ENCODE measurements at places on chromosomes 5 and 9.

DNA sequence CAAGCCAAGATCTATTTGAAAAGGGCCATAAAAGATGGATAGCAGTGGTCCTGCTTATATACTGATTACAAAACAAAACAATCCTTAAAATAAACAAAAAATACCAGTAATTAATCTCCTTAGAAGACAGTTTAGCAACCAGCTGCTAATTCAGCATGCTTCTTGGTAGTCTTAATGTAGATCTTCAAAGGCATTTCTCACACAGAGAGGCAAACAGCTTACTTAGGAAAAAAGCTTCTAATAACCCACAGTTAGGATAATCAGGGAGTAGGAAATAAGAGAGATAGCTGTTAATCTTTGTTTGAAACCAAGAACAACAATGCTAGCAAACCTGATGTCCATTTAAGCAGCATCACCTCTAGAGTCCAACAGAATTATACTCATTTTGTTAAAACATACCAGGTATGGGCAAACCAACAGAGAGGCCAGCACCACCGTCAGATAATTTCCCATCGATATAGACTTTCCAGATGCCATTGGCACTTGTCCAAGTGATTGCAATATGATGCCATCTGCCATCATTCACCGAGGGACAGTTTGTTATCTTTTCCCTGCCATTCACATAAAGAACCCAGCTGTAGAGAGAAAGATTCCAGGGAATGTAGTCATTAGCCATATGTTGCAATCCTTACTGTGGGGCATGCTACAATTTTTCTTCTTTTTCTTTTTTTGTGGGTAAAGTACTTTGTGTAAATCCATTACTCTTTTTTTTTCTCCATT, 105.6 kb upstream of the TXNDC8 start:
- DNase-seq = peak; percentile 71

GRCh38 chr9:3398232-3398648, 127.6 kb downstream of the RFX3 start:
- no peak for DNase-seq

DNA sequence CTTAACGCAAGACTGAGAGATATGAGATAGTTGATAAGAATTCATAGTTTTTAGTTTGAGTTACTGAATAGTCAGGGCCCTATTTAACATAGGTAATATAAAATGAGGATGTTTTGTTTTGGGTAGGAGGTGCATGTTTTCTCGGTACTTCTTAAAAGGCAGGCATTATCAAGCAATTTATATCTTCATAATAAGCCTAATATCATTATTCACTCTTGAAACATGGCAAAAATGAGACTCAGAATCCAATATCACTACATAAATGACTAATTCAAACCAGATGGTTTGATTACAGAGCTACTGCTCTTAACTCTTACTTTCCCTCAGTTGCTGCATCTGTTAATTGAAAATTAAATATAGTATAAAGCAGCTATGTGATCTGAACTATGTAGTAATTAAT, 2038.7 kb downstream of the EFNA5 start:
- DNase-seq = no peak

DNA sequence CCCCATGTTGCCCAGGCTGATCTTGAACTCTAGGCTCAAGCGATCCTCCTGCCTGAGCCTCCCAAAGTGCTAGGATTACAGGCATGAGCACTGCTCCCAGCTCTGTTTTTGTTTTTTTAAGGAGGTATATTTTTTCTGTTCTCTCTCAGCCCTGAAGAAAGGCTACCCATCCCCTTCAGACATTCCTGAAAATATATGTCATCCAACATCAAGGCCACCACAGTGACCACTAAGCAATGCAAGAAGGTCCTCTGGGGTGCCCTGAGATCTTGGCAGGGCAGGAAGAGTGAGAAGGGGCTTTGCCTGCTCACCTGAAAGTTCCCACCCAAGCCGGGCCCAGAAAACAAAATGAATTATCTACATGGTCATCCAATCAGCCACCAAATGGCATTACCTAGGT, 47.8 kb upstream of the IL17B start:
- no peak for DNase-seq

DNA sequence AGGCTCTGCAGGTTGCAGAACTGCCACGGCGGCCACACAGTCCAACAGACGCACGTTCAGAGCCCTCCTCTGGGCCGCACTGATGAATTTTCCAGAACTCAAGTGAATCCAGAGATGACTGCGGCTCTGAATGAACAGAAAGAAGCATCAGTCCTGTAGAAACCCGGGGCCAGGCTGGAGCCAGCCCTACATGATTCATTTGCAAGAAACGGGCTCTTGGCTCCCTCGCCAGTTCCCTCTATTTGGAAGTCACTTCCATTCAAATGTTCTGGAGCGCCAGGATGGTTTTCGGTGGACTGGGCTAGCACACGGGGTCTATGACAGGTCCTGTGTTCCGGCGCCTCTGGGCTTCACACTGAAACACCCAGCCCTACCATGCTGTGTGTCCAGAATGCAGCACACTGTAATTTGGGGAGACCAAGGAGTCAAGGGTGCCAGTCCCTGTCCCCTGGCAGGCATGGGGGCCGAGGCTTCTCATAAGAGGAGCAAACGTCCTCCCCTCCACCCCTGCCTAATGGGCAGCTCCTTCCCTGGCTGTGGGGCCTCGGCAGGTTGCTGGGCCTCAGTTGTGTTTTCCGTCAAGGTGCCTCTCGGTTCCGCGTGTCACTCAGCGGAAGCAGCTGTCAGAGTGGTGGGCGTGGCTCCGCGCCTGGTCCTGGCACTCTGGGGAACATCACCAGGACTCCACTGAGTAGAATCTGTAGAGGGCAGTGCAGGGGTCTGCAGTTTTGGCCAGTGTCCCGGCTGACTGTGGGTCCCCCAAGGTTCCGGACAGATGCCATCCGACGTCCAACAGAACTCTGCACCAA, 18.1 kb upstream of the COL5A1 start:
- DNase-seq = no peak

DNA sequence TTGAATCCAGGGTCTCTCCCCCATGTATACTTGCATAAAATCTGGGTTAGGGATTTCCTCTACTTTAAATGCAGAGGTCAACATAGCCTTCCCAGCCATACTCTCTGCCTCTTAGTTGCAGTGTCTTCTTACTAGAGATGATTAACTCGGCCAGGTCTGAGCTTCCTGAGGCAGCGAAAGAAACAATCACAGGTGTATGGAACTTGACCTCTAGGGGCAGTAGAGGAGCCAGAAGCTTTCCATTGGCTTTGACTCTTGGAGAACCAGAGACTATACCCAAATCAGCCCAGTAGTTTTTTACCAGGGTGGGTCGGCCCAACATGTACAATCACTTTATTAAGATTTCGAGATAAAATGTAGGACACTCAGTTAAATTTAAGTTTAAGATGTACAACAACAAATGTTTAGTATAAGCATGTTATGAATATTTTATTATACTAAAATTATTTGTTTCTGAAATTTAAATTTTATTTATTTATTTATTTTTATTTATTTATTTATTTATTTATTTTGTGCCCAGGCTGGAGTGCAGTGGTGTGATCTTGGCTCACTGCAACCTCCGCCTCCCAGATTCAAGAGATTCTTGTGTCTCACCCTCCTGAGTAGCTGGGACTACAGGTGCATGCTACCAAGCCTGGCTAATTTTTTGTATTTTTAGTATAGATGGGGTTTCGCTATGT, 48.0 kb upstream of the DMRT3 start:
- DNase-seq = no peak

GRCh38 chr5:76927961-76928360, 24.9 kb upstream of the CRHBP start:
- DNase-seq = no peak

- DNase-seq = no peak
These were observed 117.2 kb downstream of the BNC2 start for GRCh38 chr9:16753256-16753655.

DNA sequence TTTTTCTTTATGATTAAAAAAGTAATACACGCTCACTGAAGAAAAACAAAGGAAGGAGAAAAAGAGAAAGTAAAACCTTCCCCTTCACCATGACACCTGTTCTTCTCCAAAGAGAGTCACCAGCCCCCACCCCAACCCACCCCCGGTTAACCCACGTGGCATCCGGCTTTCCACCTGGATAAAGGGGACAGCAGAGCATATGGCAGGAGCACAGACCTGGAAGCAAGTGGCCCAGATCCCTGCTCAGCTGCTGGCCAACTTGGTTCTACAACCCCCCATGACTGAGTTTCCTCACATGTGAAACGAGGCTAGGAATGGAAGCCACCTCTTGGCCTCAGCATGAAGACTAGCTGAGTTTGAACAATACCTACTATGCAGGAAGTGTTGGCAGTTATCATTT, 5.1 kb downstream of the CCDC180 start:
- DNase-seq = no peak

DNA sequence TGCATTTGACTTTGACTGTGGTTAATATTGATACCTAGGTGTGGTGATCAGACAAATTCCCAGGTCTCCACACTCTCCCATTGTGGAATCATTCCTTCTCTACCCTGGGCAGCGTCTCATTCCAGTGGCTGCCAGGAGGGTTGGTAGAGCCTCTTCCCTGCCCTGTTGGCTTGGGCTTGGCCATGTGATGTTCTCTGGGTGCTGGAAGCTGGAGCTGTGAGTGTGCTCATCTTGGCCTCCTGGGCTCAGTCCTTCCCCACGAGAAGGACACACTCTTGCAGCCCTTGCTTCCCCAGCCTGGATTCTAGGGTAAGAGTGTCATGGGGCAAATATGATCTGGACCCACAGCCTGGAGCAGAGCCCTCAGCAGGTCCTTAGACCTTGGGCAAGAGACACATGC, 167.2 kb upstream of the IRX4 start:
- no peak for DNase-seq

DNA sequence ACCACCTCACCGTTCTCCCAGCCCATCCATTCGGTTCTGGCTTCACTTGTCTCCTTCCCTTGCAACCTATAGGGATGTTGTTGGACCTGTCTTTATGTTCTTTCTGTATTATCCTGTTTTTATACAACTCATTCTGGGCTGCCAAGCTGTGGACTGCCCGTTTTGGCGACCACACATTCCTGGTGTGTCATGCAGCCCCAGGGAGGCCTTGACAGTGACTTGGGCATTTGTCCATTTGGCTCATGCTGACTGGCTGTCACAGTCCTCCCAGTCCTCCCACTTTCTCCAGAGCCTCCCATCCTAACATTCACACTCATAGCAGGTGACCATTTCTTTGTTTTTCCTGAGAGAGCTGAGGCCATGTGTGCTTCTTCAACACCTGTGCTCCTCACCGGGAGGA, 136.4 kb downstream of the SLF1 start:
- no peak for DNase-seq

- peak; percentile 6 for DNase-seq
These were observed 54.3 kb downstream of the EHMT1 start for GRCh38 chr9:137672907-137673791.

DNA sequence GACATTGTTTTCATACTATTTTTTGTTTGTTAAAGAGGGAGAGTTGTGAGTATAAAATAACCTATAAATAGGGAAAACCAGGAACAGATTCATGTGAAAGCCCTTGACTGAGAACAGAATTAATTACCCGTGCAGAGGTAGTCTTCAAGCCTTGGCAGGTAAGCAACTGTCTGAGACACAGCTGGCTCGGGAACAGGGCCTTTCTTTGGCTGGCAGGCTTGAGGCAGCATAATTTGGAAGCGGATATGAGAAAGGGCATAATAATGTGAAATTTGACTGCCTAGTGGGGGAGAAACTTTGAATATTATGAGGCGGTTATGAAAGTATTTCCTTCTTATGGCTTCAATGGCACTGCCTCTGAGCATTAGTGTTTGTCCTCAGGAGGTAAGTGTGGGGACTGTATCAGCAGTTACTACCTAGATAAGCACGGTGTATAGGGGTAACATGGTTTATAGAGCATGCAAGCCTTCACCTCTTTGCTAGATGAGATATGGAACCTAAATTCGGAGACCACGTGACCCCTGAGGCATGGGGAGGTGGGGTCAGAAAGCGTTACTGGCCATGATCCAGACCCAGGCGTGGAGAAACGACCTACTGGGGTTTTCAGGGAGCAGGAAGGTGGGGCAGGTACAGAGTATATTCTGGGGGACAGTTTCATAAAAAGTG, 210.2 kb upstream of the GAS1 start:
- peak; percentile 67 for DNase-seq

DNA sequence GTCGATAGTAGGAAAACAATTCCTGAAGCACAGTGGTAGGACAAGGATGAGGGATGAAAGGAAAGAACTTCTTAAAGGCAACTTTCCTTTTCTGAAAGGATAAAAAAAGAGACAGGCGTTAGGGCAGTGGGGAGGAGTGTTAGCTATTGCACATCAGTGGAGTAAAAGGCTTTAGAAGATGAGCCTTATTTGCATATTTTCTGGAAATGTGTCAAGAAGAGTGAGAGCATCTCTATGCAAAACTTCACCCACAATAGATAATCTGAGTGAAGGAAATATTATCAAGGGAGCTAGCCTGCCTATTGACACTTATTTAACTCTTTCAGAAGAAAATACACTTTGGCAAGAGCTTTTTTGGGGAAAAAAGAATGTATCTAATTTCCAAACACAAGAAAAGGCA, 151.6 kb downstream of the MACIR start:
- DNase-seq = no peak

- DNase-seq = no peak
These were observed 6.3 kb downstream of the TMEM38B start for GRCh38 chr9:105700668-105701067.

GRCh38 chr9:74500584-74500924, 3.4 kb downstream of the RORB start:
- no peak for DNase-seq

DNA sequence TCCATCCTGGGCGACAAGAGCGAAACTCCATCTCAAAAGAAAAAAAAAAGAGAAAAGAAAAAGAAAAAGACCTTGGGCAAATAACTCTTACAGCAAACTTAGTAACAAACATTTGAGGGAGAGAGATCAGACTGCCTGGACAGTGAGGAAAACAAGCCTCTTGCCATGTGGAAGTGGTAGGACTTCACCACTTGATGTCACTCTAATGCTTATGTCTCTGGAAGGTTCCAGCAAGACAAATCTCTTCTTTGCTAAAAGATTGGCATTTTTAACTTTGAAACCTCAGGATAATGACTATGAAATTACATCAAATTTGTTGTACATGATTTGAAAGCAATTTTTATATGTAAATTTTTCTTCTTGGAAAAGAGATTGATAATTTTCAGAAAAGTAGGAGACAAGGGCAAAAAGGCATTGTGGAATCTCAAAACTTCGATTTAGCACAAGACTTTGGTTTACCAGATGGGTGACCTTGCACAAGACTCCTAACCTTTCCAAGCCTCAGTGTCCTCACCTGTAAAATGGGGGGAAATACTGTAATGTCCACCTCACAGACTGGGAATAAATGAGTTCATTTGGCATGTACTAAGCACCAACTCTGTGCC, 5.4 kb downstream of the ACTL7B start:
- peak; percentile 24 for DNase-seq

DNA sequence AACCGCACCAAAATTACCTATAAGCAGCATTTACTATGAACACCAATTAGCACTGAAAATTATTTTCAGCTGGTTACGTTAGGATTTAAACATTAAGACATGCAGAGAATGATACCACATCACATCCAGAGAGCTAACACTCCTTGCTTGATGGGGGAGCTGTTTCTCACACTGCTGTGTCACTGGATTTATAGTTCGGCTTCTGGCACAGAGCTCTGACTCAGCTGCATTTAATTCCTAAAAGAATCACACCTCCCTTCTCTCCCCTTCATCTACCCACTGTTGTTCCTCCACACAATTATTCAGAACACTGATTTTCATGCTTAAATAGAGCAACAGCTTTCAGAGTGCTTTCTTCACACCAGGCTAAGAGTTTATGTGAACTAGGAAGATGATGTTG, 82.6 kb upstream of the SV2C start:
- no peak for DNase-seq

Data from NCI-H1105 treated with DMSO at 0.1 percent for 48 hours (cell line).